ENCODE measurements at places on chromosomes 4 and X. TPM values are rescaled to one million over a fixed set of nuclear protein-coding genes. Genes with fewer than 3 reads are reported as not detected.

CNGA1 gene
- total RNA-seq = 0.55 TPM

- DNase-seq = no peak
Measured at GRCh38 chr4:3668825-3669552, 97.2 kb upstream of the ADRA2C start.

CHST7 gene
- total RNA-seq = 1.4 TPM

DNA sequence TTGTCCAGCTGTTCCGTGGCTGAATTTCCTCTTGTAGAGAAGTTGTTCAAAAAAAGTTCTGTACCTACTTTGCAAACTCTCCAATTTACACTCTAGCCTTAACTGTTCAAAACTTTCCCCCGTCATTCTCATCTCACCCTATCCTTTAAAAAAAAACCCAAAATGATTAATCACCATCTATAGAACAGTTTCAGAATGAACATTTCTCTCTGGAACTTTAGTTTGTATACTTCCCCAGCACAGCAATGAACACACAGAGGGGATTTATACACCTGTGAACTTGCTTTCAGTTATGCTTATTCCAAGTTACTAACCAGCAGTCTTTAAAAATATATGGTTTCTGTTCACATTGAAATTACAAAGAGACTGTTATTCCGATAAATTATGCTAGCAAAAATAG is 1.2 kb downstream of the GEMIN8 start:
- DNase-seq = no peak

P2RY8 gene
- total RNA-seq = 18.9 TPM

TRAM1L1 gene
- total RNA-seq = not detected

All from activated naive CD4-positive, alpha-beta T cell treated with anti-CD3 and anti-CD28 coated beads, Interleukin-2, amount 50 U/mL, for 72 hours (primary cell).